Activated CD4-positive, alpha-beta T cell treated with anti-CD3 and anti-CD28 coated beads, Interleukin-2, amount 50 U/mL, for 48 hours (primary cell): ENCODE measurements at places on chromosomes 5 and 9.

GRCh38 chr9:103734471-103734870, 359.6 kb upstream of the SMC2 start:
- no peak for DNase-seq

DNA sequence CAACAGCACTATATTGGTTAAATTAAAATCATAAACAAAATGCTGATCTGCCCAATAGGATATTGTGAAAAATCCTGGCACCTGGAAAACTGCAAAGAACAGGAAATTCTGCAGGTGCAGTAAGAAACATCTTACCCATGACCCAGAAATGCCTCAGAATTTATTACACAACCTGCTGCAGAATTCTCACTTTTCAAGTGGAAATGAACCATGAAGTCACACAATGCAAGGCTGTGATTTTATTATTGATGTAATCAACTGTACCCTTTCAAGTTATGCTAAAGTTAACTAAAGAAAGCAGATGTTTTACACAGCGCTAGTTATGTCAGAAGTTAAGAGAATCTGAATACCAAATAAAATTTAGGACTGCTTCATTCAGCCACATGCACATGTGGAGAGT, 6.0 kb downstream of the STRBP start:
- DNase-seq = no peak

DNA sequence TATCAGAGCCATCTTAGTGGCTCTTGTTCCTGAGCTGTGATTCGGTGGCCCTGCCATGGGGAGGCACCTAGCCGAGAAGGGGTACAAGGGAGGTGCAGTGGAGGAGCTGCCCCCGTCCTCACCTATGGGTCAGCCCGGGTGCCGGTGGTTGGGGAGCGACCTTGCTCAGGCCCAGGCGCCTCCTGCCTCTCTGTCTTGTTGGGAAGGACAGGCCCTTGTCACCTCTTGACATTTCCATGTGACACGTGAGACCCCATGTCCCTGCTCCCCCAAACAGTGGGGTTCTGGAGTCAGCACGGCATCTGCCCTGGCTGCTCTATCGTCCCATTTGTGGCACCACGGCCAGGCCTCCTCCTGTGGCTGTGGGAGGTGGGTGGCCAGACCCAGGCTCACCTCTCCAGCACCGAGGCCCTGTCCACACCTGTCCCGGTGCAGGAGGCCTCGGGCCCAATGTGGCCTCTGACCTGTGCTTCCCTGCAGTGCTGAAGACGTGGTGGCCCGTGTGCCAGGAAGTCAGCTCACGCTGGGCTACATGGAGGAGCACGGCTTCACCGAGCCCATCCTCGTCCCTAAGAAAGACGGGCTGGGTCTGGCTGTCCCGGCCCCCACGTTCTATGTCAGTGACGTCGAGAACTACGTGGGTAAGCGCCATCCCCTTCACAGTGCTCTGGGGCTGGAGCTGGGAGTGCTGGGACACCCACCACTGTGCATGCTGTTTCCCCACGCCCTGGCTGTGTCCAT, 68.9 kb downstream of the PHF2 start:
- DNase-seq = no peak

GRCh38 chr5:138138949-138139780, at the start of gene NME5:
Gene NME5 (minus strand): TSS chr5:138139428. CDS start chr5:138138780, 648 bp downstream.
- DNase-seq = no peak

DNA sequence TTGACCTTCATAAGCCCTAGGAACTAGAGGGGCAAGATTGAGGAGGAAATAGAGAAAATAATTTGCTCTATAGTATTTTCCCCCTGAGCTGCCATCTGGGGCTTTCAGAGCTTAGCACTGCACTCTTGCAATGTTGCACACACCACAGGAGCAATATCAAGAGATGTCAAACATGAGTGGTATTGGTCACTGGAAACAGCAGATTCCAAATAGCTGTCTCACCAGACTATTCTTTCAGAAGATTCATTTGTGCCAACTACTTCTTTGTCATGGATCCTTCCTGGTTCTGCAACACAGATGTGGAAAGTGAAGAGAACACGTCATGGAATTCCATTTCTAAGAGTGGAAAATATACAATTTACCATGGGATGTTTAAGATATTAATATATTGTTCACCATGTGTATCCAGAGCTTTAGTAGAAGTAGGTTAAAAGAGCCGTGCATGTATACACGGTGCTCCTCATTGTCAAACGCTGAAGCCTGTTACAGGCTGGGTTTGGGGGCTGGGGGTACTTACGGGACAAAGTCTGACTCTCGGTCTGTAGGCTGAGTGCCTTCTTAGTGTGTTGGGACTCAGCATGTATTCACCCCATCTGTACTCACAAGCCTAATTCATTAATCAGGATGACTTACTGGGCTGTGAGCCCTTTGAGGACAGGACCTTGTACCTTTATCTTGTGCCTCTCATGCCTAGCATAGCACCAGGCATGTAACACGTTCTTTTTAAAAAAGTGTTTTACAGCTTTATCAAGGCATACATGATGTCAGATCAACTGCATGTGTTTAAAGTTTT, 31.4 kb upstream of the GDNF start:
- DNase-seq = no peak

DNA sequence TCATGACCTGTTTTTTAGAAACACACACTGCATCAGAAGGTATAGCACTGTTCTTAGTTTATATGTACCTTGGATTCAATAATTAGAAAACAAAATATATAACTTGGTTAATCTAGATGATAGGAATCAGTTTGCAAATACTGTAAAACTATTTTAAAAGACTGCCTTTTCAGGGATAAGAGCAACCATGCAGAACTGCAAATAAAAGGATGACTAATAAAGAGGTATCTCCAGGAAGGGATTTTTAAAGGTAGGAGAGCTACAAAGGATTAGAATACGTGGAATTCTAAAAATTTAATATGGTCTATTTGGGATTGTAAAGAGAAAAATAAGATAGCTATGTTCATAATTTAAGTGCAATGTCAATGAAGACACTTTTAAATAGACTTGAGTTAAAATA, 9.4 kb downstream of the GABRA1 start:
- DNase-seq = no peak

- no peak for DNase-seq
Measured at GRCh38 chr5:73318308-73318719, 130.3 kb downstream of the FOXD1 start.

GRCh38 chr5:171888051-171888481, 102.4 kb downstream of the SMIM23 start:
- DNase-seq = no peak

DNA sequence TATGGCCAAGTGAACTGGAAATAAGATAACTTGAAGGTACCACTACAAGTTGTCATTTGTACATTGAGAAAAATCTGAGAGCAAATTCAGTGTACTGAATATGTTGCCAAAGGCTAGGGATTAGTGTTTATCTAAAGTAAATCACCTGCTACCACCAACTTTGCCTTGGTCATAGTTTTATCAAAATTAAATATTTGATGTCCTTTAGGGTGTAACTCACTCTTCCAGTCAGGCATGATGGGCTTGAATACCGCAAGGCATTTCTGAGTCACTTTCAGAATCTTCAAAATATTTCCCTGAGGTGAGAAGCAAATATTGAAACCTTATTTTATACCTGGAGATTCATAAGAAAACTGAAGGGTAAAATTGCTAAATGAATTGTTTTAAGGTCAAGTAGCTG, 1338.6 kb upstream of the ACO1 start:
- no peak for DNase-seq

DNA sequence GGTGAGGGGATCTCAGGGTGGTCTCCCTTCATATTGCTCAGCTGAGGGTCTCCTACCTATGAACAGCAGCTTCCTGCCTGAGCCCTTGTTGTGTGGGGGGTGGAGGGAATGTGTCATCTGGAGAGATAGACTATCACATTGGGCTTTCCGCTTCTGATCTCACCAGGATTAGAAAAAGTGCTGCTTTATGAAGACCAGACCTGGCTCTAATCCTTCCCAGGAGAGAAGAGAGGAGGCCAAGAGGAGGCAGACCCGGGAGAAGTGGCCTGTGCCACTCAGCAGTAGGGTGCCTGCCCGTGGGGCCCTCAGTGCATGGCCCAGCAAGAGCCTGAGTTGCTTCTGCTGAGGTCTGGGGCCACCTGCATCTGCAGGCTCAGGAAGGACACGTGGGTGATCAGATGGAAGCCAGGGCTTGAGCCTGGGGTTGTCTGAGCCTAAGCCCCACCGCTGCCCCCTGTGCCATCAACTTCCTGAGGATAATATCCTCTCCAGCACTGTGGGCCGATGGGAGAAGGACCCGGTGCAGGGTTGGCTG, 22.1 kb upstream of the COL5A1 start:
- DNase-seq = no peak

- peak; percentile 43 for DNase-seq
Measured at GRCh38 chr5:5886812-5887486, 464.5 kb downstream of the ICE1 start.

- no peak for DNase-seq
Measured at GRCh38 chr5:160555581-160555970, 133.9 kb downstream of the PTTG1 start.

DNA sequence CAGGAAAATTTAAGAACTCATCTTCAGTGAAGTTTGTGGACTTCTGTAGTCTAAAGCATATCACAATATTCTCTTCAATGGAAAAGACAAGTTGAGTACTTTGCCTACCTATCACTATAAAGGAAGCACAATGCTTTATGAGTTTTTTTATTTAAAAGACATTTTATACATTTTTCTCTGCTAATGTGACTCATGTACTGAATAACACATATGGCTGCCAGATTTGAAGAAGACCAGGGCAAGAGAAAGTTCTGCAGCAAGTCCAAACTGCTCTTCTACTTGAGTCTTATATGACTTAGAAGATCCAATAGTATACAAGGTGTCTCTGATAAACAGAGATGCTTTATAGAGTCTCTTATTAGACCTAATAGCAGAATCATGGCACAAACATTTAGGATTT, 978.4 kb downstream of the TLE4 start:
- no peak for DNase-seq

- DNase-seq = no peak
Measured at GRCh38 chr5:140609126-140609525, 23.8 kb downstream of the CD14 start.

GRCh38 chr9:99389087-99390033, 167.3 kb downstream of the SEC61B start:
- DNase-seq = no peak

GRCh38 chr9:69937360-69937759, 106.3 kb upstream of the MAMDC2 start:
- DNase-seq = no peak

- no peak for DNase-seq
Measured at GRCh38 chr9:69554945-69555344, 117.2 kb downstream of the APBA1 start.

- DNase-seq = peak; percentile 23
Measured at GRCh38 chr5:148384380-148384737, 601 bp downstream of the FBXO38 start.

- DNase-seq = no peak
Measured at GRCh38 chr9:130372057-130372456, 72.7 kb upstream of the ASS1 start.

DNA sequence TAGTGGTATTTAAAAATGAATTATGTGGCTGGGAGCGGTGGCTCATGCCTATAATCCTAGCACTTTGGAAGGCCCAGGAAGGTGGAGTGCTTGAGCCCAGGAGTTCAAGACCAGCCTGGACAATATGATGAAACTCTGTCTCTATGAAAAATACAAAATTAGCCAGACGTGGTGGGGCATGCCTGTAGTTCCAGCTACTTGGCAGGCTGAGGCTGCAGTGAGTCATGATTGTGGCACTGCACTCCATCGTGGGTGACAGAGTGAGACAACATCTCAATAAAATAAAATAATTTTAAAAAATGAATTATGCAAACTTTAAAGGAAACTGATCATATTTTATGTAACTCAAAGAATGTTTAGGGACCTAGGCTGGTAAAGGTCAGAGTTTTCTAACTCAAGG, 310.8 kb upstream of the DMRT1 start:
- DNase-seq = no peak

- no peak for DNase-seq
Measured at GRCh38 chr5:37846786-37847310, 7.0 kb upstream of the GDNF start.

DNA sequence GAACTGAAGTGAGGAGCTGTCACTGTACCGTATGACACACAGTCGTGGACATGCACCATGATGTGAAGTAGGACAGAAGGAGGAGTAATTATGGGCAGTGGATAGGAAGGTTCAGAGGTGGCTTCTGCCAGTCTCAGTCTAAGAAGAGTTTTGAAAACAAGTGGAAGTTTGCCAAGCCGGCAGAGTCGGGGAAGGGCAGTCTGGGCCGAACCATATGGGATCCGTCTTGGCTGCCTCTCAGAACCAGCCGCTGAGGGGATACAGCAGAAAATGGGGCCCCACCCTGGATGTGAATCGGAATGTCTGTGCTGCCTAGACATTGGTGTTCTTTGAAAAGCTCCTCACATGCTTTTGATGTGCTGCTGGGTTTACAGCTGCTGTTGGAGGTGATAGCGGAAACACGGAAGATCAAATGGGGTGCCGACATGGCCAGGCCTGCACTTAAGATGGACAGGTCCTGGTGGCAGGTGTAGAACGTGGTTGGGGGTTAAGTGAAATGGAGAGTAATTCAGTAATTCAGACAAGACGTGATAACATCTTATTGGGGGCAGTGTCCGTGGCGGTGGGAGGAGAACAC, 11.2 kb downstream of the SNX18 start:
- DNase-seq = no peak
